SK-N-DZ (cell line): ENCODE measurements at places on chromosomes 2 and 18.
A peak's percentile ranks its signal among the peaks of the same experiment; 100 is the strongest.

DNA sequence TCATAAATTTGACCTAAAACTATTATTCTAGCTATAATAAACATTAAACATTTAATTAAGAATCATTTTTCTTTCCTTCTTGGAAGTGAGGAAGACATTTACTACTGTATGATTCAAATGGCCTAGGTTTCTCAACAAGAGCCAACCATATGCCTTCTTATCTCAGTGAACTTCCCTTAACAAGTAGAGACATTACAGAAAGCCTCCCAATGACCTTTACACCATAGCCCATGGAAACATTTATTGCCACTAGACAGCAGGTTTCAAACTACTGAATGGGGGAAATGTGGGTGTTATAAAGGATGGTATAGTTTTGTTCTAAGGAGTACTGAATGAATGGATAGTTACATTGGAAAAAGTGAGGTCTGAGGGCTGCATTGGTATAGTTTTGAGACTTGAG is 349.4 kb upstream of the SPRED2 start:
- DNase-seq, result no peak

DNA sequence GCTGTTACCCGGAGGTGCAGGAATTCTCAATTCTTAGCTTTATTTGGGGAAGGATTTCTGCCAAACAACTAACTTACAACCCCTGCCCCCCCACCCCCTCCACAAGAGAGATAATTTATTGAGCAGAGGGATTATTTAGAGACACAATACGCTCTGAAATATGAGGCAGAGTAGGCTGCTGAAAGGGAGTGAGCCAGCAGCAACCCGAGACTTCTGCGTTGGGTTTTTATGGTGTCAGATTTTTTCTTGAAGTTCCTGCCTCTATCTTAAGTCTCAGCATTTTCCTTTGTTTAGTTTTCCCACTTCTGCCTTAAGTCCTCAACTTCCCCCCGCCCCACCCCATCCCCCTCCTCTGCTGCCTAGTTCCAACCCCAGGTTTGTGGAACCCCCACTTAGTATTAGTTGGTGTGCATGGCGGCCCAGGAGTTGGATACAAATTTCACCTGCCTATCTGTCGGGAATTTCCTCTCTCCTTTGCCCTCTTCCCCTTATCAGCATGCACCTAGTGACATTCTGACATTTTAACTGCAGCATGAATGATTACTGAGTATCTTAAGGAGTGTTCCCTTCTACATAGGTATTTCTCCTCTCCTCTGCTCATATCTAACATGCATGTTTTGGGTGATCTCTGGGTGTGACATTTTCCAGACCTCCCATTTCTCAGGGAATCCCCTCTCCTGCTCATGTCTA is 1635.9 kb upstream of the LRRTM1 start:
- peak; percentile 27 for DNase-seq

DNA sequence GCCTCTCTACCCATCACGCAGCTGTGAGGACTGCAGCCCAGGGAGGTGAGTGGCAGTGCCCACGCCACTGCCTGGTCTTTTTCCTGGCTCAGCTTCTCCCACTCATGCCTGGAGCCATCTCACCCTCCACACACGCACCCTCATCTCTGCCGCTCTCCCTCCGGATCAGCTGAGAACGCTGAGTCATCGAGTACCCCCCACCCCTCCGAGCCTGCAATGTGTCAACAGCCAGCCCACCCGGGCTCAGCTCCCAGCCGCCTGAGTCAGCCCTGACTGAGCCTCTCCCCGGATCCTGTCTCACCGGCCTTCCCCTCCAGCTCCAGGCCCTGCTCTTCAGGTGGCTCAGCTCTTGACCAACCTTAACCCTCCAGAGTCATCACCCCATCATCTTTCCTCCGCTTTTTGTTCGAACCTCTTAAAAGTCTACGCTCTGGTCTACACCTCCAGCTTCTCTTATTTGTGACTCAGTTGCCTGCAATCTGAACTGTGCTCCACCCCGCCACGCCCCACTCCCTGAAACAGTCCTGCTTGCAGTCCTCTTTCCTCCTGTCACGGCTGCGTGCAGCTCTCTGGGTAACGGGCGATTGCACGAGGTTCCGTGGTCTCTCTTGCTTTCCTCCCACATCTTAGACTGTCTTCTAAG is 94.4 kb upstream of the ASAP2 start:
- peak; percentile 56 for DNase-seq

DNA sequence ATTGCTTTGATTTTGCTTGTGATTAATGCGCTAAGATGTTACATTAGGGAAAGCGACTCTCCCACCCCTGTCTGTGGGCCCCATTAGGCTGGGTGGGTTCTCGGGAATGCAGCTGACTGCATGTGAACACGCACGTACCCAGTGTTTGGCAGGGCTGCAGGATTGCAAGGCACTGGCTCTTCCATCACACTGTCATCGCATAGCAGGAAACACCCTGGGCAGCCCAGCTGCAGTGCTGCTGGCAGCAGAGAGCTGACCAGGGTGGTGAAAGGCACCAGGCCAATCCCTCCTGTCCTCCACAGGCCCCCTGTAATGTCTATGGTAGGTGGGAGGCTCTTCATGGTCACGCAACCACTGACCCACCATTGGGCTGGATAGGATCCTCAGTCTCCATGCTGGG is 34.4 kb upstream of the FZD7 start:
- no peak for DNase-seq
